ENCODE measurements at places on chromosomes 1 and 21.

GRCh38 chr21:41328660-41329607 lies 12.3 kb downstream of the FAM3B start:
- H3K4me3 ChIP-seq: no peak overlapping the region
- DNase-seq: no peak
- no peaks in the 10 kb centered on the region for H3K4me1 ChIP-seq
- peaks cover 23% of the 10 kb centered on the region for H3K27me3 ChIP-seq
- no peak overlapping the region for H3K27ac ChIP-seq
- H3K36me3 ChIP-seq: no peaks in the 10 kb centered on the region

- H3K27me3 ChIP-seq: peaks cover 3% of the 10 kb centered on the region
- no peaks in the 10 kb centered on the region for H3K4me1 ChIP-seq
- H3K36me3 ChIP-seq: no peaks in the 10 kb centered on the region
- no peak for DNase-seq
- no peak overlapping the region for H3K27ac ChIP-seq
Observed at GRCh38 chr21:25838809-25839208, 104.0 kb downstream of the GABPA start.

GRCh38 chr1:208631506-208631905 lies 387.3 kb upstream of the PLXNA2 start:
- no peak overlapping the region for H3K4me3 ChIP-seq
- no peaks in the 10 kb centered on the region for H3K4me1 ChIP-seq
- DNase-seq: no peak
- no peaks in the 10 kb centered on the region for H3K27me3 ChIP-seq

DNA sequence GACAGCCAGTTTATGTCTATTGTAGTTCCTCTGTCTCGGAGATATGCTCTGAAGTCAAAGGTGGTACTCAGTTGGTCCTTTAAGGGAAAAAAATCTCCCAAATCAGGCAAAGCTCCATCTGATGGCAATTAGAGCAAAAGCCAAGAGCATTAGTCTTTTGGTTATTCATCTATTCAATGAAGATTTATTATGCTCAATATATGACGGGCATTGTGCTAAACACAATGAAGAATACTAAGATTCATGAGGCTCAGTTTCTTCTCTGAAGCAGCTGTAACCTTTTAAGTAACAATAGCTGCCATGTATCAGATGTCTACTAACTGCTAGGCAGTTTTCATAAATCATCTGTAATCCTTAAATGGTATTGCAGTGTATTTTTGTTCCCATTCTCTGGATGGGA lies 47.6 kb upstream of the MROH9 start:
- H3K36me3 ChIP-seq: no peaks in the 10 kb centered on the region
- H3K27me3 ChIP-seq: no peaks in the 10 kb centered on the region
- no peak for DNase-seq
- no peak overlapping the region for H3K27ac ChIP-seq
- H3K4me3 ChIP-seq: no peak overlapping the region

DNA sequence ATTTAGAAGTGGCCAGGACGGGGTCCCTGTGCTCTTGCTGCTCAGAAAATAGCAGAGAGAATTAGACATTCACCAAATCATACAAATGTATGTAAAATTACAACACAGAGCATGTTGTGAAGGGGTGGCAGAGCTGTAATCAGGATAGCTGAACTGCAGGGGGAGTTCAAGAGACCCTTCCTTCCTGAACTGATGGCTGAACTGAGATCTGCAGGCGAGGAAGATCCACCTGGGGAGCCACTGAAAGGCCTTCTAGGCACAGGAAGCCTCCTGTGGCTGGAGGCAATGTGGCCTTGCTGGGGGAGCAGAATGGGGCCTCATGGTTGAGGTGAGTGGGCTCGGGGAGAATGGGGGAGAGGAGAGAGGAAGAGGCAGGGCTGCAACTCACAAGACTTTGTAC lies 216.5 kb downstream of the PRDM2 start:
- no peak for DNase-seq
- H3K36me3 ChIP-seq: no peaks in the 10 kb centered on the region
- H3K27me3 ChIP-seq: no peaks in the 10 kb centered on the region
- H3K4me3 ChIP-seq: no peak overlapping the region

All from T-helper 2 cell treated with Interferon-gamma antibody and Interleukin-4, amounts not matched to agents 5 μg/mL and 100 μg/mL, for 36 hours (primary cell).